ENCODE measurements at places on chromosomes 5 and 9.

GRCh38 chr5:55300890-55301289 is 6.6 kb downstream of the DHX29 start:
- no peak for DNase-seq

GRCh38 chr5:79837761-79838551 is 148.3 kb downstream of the CMYA5 start:
- DNase-seq, result no peak

DNA sequence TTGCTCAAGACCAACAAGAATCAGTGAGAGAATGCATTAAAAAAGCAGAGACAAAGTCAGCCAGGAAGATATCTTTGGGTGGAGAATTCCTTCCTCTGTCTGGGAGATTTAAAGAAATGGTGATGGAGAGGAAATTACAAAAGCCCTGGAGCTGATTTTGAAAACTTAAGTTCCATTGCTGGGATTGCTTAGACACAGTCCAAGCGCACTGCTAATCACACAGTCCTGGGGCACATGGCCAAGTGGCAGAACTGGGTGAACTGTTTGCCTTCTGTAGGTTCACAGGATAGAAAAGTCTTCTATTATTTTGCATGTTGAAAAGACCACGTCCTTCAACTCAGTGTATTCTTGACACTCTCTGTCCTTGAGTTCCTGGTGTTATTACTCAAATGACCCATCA is 284.9 kb upstream of the FBXL7 start:
- DNase-seq, result no peak

GRCh38 chr5:66872736-66873331 is 276.6 kb downstream of the MAST4 start:
- DNase-seq, result no peak

DNA sequence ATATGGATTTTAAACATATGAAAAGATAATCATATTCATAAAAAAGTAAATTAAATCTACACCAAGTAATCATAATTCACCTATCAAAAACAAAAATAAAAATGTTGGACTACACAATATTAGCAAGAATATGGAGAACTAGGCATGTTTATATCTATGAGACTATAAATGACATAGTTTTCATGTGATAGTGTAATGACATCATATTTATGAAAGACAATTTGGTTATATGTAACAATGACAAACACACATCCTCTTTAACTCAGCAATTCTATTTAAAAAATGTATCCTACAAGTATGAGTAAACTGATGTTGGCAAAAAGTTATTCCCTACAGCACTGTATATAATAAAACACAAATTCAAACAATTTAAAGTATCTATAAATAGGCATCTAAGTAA is 312.3 kb downstream of the EDIL3 start:
- no peak for DNase-seq

DNA sequence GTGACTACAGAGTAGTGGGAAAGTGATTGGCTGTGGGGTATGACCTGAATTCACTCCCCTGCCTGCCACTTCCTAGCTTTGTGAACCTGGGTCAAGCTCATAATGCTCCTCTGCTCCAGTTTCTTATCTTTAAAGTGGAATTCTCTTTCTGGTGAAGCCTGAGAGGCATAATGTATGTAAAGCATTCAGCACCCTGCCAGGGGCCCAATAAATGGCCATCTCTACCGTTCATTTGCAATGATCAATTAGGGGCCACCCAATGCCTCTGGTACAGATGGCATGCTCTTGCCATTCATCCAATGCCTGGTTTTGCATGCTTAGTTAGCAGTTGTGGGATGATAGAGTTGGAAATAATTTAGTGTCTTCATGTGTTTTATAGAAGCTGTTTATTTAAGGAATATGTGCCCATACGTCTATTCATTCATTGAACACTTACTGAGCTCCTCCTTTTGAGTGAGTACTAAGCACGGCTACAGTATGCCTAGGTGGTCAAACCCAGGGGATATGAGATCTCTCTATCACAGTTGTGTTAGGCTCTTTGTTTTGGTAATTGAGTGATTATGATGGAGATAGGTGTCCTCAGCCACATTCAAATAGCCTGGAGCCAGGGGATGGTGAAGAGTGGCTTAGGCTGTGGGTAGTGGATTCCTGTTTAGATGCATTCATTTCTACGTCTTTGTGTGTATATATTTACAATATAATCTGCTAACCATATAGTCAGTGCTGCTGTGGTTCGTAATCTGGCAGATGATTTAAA is 15.3 kb downstream of the ZNF462 start:
- no peak for DNase-seq

GRCh38 chr9:88653911-88654310 is 118.9 kb downstream of the NXNL2 start:
- DNase-seq, result peak; percentile 47

DNA sequence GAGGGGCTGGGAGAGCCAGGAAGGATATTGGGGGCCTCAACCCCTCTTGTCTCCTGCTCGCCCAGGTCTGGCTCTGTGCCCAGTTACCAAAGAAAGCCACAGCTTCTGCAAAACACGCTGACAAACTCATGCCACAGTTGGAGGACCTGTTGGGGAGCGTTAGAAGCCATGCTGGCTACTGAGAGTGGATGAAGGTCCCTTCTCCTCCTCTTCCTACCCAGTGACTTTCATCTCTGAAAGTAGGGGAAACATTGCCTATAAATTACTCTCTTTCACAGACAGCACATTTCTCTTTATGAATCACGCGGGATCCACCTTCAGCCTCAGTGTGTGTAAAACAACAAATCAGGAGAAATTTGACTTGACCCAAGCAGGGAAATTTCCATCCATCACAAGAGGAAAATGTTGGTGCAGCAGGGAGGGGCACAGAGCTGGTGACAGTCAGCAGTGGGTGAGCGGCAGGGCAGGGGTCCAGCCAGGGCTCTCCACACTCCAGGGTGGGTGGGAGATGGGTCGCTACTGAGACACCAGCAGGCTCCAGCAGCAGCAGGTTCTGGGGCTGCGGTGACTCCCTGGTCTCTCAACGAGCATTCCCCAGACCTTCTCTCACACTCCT is 181.9 kb downstream of the FGF18 start:
- no peak for DNase-seq

GRCh38 chr5:122500245-122501088 is 188.4 kb downstream of the SNCAIP start:
- DNase-seq, result peak; percentile 57

DNA sequence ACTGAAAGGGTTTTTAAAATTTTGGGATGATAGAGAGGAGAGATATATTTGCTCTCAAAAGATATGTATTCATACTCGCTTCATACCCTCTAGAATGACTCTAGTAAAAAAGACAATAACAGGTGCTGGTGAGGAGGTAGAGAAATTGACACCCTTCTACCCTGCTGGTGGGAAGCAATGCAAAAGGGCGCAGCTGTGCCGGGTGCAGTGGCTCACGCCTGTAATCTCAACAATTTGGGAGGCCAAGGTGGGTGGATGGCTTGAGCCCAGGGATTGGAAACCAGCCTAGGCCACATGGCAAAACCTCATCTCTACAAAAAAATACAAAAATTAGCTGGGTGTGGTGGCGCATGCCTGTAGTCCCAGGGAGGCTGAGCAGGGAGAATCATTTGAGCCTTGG is 33.9 kb upstream of the NXNL2 start:
- no peak for DNase-seq

- peak; percentile 91 for DNase-seq
Observed at GRCh38 chr9:97703437-97704344, 6.6 kb upstream of the XPA start.

DNA sequence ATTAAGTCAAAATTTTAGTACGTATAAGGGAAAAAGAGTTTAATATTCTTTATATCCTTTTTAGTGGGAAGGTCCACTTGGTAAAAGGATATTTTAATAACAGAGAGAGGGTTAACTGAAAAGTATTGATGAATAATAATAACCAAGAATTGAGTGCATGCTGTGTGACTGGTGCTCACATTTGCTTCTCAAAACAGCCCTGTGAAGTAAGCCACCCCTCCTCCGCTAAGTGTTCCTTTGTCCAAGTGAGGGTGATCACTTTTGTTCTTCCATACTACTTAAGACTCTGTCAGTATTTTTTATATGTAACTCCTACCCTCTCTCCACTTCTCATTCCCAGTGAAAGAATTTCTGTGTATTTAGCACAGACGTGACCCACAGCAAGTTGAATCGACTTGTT is 51.5 kb downstream of the SLC44A1 start:
- no peak for DNase-seq

DNA sequence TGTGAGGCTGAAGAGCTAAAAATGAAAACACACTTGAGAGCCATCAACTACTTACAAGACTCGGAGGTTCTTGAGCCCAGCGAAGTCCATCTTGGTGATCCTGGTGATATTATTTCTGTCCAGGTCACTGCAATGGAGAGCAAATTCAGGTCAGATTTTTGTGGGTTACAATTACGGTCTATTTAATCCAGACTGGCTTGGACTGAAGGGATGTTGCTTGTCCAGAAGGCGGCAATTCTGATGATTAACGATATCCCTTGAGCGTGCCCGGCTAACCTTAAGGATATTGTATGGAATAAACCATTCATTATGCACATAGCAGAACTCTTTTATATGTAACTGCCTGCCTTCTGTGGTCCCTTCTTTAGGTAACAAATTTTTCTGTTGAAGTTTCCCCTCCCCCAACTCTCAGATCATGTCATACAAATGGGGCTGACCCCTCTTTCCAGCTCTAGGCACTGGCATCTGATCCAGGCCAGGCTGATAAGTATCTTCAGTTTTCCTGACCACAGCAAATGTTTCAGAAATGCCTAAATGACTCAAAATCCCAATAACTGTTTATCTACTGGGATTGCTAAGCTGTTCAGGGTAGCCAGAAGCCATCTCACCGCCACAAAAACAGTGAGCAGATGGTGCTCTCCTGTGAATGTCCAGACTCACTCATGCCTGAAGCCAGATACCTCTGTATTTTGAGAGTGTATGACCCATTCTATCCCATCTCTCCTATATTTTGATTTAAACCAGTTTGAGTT is 49.4 kb downstream of the SLIT3 start:
- no peak for DNase-seq

DNA sequence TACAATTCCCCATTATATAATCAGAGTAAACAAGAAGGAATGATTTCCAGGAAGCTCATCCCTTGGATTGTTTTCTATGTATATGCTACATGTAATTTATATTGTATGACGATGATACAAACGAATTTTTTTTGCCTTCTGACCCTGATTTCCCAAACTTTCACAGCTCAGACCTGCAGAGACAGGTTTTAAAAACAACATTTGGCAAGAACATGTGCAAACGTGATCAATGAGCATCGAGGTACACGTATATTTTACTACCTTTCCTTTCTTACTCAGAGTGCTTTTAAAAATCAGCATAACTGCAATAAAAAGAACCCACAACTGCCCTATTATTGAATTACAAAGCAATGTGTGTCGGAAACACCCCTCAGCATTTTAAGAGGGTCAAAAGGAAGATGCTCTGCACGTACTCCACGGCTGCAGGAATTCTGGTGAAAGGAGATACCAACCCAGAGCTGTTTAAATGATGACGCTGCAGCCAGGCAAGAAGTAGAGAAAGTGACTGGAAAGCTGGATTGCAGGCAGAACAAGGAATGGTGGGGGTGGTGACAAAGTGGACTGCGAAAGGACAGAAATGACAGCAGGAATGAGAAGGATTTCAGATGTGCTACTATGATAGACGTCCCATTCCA is 533.5 kb downstream of the RAB3C start:
- DNase-seq, result no peak

DNA sequence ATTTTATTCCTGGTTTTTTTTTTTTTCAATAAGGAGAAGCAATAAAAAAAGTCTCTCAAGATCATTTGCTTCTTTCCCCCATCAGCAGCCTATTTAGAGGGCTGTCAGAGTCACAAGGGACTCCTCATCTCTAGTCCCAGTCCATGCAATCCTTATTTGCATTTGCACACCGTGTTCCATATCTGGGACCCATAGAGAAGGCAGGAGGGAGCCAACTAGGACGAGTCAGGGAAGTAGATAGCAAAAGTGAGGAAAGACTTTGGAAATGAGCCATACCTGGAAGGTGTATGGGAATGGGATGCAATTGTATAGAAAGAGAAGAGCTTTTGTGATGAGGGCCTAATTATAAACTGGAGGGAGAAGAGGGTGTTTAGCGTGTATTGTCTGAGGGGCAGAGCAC is 160.0 kb downstream of the PIK3R1 start:
- no peak for DNase-seq

- DNase-seq, result no peak
Observed at GRCh38 chr9:135213566-135213965, 126.1 kb downstream of the OLFM1 start.

- DNase-seq, result no peak
Observed at GRCh38 chr5:878125-878524, 14.5 kb downstream of the BRD9 start.

DNA sequence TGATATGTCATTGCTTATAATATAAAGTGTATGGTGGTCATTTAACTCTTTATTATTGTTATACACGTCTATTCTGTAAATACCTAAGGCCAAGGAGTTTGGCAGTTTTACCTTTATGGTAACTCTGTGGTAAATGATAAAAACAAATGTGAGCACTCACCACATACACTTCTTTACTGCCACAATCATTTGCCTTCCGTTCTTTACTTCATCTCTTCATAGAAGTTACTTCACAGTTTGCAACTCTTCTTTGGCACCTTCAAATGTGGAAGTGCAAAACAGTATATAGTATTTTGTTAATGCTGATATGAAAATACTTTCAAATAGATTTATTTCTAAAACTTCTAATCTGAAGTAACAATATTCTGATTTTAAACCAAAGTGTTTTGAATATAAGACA is 4.4 kb upstream of the MEF2C start:
- no peak for DNase-seq

- peak; percentile 12 for DNase-seq
Observed at GRCh38 chr5:172748341-172748843, 22.6 kb downstream of the DUSP1 start.

DNA sequence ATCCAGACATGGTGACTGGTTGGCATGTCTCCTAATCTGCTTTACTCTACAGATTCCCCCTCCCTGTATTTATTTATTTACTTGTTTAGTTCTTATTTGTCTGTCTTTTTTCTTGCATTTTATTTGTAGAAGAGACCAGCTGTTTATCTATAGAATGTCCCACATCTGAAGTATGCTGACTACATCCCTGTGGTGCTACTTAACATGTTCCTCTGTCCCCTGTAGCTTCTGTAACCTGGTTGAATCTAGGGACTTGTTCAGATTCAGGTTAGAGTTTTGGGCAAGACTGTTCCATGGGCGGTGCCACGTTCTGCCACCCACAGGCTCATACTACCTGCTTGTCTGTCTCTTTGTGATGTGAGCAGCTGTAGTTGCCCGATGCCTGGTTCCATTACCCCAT is 23.5 kb downstream of the DUSP1 start:
- DNase-seq, result no peak

GRCh38 chr9:126813072-126813471 is 8.2 kb downstream of the ZBTB43 start:
- no peak for DNase-seq

GRCh38 chr5:100026606-100027005 is 508.6 kb upstream of the FAM174A start:
- DNase-seq, result no peak

- no peak for DNase-seq
Observed at GRCh38 chr5:173831196-173831914, 56.8 kb upstream of the CPEB4 start.

- DNase-seq, result peak; percentile 80
Observed at GRCh38 chr5:65624025-65624570, at the start of gene TRIM23. Gene TRIM23 (minus strand): TSS chr5:65624333. CDS start chr5:65624274, 59 bp downstream.
